ENCODE measurements at places on chromosomes 2 and 18.

GRCh38 chr2:45460825-45461224 is 150.2 kb downstream of the SRBD1 start:
- no peak for DNase-seq

DNA sequence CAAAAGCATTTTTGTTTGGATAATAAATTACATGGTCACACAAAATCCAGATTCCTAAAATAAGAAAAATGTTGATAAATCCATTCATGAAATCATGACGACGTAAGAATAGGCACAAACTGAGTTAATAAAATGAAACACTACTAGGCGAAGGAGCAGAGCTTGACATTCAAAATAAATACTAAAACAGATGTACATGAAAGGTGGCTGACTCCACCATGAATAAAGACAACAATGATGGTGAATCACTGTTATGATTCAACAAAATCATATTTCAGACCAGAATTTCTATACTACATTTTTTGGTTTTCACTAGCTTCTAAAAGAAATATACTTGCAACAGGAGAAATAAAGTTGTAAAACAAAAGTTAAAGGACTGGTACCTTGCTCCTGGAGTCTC is 122.0 kb upstream of the RNU4ATAC start:
- DNase-seq: no peak

DNA sequence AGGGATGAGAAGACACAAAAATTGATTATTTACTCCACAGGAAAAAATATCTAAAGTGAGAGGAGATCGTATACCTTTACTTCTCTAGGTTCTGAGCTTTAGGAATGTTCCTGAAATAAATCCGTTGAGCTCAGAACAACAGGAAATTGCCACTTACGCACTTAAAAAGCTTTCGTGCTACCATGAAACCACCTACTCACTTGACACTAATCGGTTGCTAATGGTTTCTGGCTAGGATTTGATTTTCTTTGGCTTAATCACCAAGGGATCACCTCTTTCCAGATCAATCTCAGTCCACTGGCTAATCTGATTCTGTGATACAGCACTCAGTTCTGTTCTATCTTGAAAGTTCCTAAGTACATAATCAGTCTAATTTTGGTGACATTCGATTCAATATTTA is 419.6 kb downstream of the DLGAP1 start:
- DNase-seq: no peak

GRCh38 chr2:216279031-216279430 is 93.3 kb downstream of the MARCHF4 start:
- no peak for DNase-seq

- no peak for DNase-seq
Measured at GRCh38 chr2:211070547-211070946, 514.1 kb downstream of the CPS1 start.

DNA sequence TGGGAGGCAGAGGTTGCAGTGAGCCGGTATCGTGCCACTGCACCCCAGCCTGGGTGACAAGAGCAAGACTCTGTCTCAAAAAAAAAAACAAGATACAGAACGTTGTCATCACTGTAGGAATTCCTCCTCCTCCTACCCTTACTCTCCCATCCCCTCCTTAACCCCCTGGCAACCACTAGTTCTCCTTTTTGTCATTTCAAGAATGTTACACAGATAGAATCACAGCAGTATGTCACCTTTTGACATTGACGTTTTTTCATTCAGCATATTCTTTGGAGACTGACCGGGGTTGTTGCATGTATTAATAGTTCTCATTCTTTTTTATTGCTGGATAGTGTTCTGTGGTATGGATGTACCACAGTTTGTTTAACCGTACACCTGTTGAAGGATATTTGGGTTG is 32.4 kb downstream of the TTLL4 start:
- DNase-seq: no peak

GRCh38 chr2:158753641-158754611 is 41.2 kb upstream of the DAPL1 start:
- no peak for DNase-seq

GRCh38 chr2:9187620-9188214 is 18.9 kb upstream of the ASAP2 start:
- DNase-seq: no peak

- no peak for DNase-seq
Measured at GRCh38 chr2:119384971-119385370, 18.2 kb downstream of the DBI start.

- no peak for DNase-seq
Measured at GRCh38 chr2:117702098-117702497, 112.4 kb upstream of the DDX18 start.

All from stimulated activated CD4-positive, alpha-beta T cell treated with anti-CD3 and anti-CD28 coated beads, Interleukin-15, amount 100 ng/mL, for 1 hour (primary cell).